Neural cell (in vitro differentiated cells): ENCODE measurements at places on chromosomes 5 and 9. TPM values are rescaled to one million over a fixed set of nuclear protein-coding genes. Genes with fewer than 3 reads are reported as not detected.

Gene ATP10B
- 1.9 TPM in 1 of 2 replicates, not detected in the other for polyA plus RNA-seq

Gene SOX30
- not detected in 2 replicates for polyA plus RNA-seq

Gene PCDHGA9
- polyA plus RNA-seq: 0.11 TPM in 1 of 2 replicates, not detected in the other

Gene DNM1
- 104 and 180 TPM in 2 replicates for polyA plus RNA-seq

Gene STKLD1
- polyA plus RNA-seq: 1.1 and 3.4 TPM in 2 replicates

Gene COMMD10
- 19.8 and 23.1 TPM in 2 replicates for polyA plus RNA-seq

Gene ARL14EPL
- 0.24 TPM in 1 of 2 replicates, not detected in the other for polyA plus RNA-seq

Gene RXFP3
- not detected in 2 replicates for polyA plus RNA-seq

Gene LCN9
- 2.5 and 6.5 TPM in 2 replicates for polyA plus RNA-seq

Gene SERINC5
- polyA plus RNA-seq: 5.8 TPM in 2 replicates

Gene BTNL9
- polyA plus RNA-seq: 13.9 and 18.7 TPM in 2 replicates

Gene PCDHGA6
- 0.09 TPM in 1 of 2 replicates, not detected in the other for polyA plus RNA-seq

Gene SHISAL2B
- not detected in 2 replicates for polyA plus RNA-seq

Gene TSSK1B
- polyA plus RNA-seq: not detected in 2 replicates

Gene DMGDH
- polyA plus RNA-seq: 0.70 and 0.93 TPM in 2 replicates

Gene GNAQ
- 74.2 and 86.7 TPM in 2 replicates for polyA plus RNA-seq
